ENCODE measurements at places on chromosomes 1 and 21.

DNA sequence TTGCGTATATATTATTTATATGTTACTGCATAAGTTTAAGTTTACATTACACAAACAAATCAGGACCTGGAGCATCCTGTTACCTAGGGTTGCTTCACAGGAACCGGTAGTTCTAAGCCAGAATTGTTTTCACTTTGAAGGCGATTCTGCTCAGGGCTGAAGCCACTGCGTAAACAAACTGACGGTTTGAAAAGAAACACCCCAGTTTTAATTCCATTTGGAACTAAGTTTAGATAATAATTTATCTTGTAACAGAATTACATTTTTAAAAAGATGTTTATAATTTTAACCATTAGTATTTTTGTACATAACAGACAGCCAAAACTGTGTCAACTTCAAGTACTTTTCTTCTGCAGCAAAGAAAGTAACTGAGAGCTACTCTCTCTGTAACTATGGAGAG is 282.1 kb upstream of the LYPLAL1 start:
- DNase-seq = no peak

DNA sequence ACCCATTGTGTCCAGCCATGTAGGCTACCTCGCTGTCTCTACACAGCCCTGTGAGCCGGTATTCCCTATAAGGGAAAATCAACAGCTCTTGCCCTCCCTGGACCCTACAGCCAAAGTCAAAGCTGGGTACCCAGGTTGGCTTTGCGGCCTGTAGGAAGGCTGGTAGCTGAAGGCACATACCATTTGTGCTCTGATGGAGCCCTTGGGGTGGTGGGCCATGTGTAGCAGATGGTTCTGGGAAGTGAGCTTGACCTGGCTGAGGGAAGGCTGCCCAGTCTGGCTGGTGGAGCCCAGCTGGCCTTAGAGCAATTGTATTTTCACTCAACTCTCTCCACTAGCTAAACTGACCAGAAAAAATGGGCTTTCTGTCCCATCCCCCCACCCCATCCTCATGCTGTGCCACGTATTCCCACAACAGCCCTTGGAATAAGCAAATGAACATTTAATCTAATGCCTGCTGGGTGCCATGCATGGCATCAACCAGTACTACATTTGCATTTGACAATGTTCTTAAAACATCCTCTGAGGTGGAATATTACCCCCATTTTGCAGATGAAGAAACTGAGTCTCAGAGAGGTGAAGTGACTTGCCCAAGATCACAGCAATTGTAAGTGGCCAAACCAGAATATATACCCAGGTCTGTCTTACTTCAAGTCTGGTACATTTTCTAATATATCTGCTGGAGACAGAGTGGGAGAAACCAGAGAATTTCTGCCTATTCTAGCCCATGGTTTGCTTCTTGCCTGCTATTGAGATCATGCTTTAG is 56.8 kb downstream of the NDUFS5 start:
- peak; percentile 24 for DNase-seq

- DNase-seq = no peak
Observed at GRCh38 chr1:215835951-215836350, 268.8 kb downstream of the KCTD3 start.

DNA sequence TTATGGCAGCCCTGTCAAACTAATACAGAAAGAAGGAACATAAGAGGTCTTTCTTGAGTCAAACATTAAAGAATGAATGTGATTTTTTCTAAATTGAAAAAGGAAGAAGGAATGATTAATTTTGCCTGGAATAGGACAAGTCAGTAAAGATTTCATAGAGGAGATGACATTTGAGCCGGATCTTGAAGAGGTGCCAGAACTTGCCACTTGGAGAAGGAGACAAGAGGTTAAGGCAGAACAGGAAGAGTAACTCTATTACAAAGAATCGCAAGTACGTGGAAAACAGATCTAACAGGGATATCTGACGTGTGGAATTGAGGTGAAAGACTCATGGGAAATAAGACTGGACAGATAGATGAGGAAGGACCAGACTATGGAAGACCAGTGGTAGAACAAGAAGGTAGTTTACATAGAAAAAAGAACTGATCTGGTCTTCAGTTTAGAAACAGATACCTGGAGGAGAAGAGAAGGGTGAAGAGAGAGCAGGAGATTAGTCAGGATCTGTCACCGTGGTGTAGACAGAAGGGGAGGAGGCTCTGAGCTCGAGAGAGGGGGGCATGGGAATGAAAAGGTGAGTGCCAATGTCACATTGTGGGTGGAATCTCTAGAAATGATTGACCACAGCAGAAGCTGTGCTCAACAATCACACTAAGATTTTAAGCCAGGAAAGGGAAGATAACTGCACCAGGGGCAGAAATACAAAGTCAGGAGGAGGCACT is 32.5 kb downstream of the RHOU start:
- no peak for DNase-seq

DNA sequence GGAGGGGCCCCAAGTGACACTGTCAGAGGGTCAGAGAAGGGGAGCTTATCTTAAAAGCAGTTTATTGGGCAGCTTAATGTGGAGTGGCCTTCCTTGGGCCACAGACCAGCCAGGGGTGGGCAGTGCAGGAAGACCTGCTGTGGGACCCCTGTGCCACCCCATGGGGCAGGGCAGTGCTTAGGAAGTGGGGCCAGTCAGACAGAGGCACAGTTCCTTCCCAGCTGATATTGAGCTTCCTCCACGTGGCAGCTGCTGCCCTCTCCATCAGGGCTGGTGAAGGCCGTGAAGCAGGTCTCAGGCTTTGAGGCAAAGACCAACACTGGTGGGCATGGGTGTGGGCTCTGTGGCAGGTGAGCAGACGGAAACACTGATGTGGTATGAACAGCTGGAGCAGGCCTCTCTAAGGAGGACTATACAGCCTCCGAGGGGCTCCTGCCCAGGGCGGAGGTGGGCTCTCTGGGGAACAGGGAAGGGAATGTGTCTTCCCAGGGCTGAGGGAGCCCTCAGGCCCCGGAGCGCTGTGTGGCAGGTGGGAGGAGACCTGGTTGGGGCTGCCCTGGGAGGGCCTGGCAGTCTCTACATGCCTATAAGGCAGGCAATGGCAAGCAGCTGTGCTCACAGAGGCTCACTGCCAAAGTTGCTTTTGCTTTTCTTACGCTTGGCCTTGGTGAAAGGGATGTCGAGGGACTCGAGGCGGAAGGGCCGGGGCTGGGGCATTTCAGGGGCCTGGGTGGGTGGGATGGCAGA is 3.0 kb upstream of the DDOST start:
- DNase-seq = no peak

- DNase-seq = no peak
Observed at GRCh38 chr1:39214714-39214997, 10.2 kb downstream of the MACF1 start.

DNA sequence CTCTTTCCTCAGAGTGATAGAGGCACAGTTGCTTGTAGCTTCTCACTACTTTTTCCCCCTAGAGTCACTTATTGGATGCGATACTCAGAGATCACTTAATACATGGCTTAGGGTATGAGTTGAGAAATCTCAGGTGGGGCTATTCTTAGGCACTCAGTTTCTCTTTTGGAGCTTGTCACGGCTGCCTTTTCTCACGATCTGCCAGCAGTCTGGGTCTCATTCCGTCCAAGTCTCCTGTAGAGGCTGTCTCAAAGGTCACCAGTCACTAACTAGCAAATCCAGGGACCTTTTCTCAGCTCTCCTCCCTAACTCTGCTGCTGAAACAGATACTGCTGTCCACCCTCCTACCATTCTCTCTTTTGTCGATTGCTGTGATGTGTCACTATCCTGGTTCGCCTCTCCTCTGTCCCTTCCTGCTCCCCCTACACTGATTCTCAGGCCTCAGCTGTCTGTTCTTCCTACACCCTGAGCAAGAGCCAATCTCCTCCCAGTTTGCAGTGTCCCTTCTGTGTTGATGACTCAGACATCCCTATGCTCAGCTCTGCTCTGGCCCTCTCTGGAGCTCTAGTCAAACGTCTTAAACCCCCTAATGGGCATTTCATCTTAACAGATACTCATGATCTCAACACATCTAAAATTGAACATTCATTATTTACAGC is 12.4 kb downstream of the ATP1A2 start:
- no peak for DNase-seq

- DNase-seq = no peak
Observed at GRCh38 chr1:99123936-99124335, 119.3 kb upstream of the PLPPR5 start.

DNA sequence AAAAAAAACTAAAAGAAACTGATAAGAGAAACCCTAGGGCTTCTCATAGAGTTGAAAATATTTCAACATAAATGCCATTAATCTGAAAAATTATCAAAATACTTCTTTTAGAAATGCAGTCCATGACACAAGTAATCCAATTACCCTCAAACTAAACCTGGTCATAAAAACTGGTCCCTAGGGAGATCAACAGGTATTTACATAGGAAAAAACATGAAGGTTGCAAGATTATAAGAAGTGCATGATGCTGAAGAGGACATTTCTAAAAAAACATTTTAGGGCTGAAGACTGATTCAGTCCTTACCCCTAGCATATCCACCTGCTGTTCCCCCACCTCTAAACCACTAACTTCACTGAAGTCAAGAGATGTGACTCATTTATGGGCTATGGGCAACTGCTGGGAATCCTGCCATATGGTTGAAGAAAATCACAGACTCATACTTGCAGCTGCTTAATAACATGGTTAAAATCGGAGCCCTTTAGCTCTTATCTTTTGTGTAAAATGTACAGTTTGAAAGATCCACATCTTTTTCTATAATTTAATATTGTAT is 131.0 kb upstream of the RUNX1 start:
- no peak for DNase-seq

GRCh38 chr1:174165471-174166137 is 6.3 kb downstream of the RABGAP1L start:
- peak; percentile 58 for DNase-seq

- DNase-seq = no peak
Observed at GRCh38 chr1:151934048-151934493, 24.8 kb upstream of the THEM4 start.

GRCh38 chr21:45831991-45832740 is 149.4 kb upstream of the COL6A1 start:
- DNase-seq = no peak

- DNase-seq = no peak
Observed at GRCh38 chr1:89305493-89305892, 32.8 kb upstream of the GBP5 start.

- DNase-seq = no peak
Observed at GRCh38 chr1:52588535-52588934, 13.6 kb upstream of the GPX7 start.
